ENCODE measurements at places on chromosomes 13 and 19.
A peak's percentile ranks its signal among the peaks of the same experiment; 100 is the strongest.

DNA sequence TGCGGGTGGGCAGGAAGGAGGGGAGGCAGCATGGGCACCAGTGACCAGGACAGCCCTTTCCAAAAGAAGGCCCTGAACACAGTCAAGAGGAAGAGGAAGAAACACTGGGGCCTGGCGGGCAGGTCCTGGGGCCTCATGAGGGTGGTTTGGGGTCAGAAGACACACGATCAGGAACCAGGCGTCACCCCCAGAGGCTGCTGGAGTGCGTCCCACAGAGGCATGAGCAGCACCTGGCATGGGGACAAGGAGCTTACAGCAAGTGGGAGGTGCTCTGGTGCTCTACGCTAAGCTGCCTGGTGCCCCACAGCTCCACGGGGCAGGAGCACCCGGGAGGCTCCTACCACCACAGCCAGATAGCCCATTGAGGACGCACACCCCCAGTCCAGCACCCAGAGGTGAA lies 20.0 kb downstream of the ELL start:
- no peak for DNase-seq

- DNase-seq, result peak; percentile 16
These were observed 16.2 kb downstream of the NUFIP1 start for GRCh38 chr13:44972956-44973581.

DNA sequence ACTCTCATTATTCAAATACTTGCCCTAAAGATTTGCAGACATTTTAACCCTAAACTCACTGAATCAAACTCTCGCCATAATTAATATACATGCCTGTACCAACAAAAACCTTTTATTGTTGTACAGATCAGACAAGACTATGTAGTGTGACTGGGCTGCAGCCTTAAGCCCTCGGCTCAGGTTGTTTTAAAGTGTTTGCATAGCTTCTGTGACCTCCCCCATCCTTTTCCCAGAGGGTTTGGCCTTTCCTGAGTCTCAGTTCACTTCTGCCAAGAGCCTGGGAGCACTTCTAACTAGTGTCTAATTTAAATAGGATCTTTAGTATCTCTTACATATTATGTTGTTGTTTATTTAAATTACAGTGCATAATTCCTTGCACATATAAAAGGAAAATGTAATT lies 158.2 kb downstream of the HS6ST3 start:
- DNase-seq, result no peak

GRCh38 chr19:41987141-41987860 lies 6.7 kb downstream of the ATP1A3 start:
- DNase-seq, result no peak
